ENCODE measurements at places on chromosomes 3 and 15. TPM values are rescaled to one million over a fixed set of nuclear protein-coding genes. Genes with fewer than 3 reads are reported as not detected.

The ESYT3 gene
- total RNA-seq = 30.8 TPM

The COL8A1 gene
- total RNA-seq = 16.6 TPM

The RETNLB gene
- total RNA-seq = not detected

The PAQR5 gene
- total RNA-seq = 0.61 TPM

The UACA gene
- 45.6 TPM for total RNA-seq

Measured in uterus (tissue), 4 donors.